ENCODE measurements at places on chromosomes 11 and 22.
A peak's percentile ranks its signal among the peaks of the same experiment; 100 is the strongest.

DNA sequence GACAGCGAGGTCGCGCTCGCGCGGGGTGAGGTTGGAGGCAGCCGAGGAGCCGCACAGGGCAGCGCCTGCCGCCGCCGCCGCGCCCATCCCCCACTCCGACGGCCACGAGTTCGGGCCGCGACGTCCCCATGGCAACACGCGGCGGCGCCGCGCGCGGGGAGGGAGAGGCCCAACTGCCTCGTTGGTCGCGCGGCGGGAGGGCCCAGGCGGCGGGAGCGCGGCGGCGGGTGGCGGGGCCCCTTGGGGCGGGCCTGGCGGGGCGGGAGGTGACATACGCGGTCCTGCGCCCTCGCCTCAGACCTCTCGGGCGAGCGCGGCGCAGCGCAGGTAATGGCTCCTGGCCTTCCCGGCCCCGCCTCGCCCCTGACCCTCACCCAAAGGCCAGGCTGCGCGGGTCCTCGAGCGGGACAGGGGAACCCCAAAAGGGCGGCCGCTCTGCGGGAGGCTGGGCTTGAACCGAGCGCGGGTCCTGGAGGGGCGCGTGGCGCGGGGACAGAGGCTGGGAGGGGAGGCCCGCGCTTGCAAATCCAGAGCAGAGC is at the start of gene DEUP1:
Gene DEUP1, plus strand, starts transcription at position 297 of the 539 bp plus-strand sequence. CDS start 1,518 bp downstream, outside the sequence.
- no peak for DNase-seq

DNA sequence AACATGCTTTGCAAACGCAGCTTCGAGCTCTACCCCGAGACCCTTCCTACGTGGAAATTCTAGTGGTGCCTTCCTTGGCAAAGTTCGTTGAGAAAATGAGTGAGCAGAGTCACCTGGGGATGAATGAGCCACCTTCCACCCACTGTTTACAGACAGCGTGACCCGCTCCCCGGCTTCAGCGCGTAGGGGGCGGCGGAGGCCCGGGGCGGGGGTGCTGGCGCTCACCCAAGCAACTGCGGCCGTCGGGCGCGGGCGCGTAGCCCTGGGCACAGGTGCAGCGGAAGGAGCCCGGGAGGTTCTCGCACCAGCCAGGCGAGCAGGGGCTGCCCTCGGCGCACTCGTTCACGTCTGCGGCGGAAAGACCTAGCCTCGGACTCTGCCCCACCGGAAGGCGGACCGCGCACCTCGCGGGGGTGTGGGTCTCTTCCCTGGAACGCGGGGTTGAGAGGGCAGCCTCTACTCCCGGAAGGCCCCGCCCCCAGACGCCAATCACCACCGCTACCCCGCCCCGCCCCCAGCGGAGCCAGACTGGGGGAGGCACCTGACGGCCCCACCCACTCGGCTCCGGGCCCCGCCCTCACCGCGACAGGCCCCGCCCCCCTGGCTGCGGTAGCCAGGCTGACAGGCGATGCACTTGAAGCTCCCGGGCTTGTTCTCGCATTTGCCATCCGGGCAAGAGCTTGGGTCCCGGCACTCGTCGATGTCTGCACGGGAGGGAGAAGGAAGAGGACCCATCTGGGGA is 11.8 kb downstream of the LTBP3 start:
- DNase-seq, result peak; percentile 99

- no peak for DNase-seq
Measured at GRCh38 chr11:38315151-38315550, 1717.1 kb upstream of the RAG2 start.

DNA sequence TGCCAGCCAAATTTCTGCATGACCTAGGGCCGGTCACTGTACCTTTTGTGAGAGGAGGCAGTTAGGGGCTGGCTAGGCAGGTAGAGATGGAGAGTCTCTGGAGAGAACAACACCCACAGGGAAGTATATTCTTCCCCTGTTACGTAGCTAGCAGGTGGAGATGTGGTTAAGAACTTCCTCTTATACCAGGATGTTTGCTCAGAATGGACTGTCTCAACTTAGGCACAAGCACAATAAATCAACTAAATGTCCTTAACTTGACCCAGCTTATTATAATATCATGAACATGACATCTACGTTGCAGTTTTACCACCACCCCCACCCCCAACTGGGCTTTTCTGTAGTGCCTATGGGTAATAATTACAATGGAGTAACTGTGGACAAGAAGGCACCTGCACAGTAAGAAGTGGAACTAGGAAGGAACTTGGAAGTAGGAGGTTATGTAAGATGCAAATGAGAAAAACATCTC is 60.7 kb upstream of the MPEG1 start:
- no peak for DNase-seq

DNA sequence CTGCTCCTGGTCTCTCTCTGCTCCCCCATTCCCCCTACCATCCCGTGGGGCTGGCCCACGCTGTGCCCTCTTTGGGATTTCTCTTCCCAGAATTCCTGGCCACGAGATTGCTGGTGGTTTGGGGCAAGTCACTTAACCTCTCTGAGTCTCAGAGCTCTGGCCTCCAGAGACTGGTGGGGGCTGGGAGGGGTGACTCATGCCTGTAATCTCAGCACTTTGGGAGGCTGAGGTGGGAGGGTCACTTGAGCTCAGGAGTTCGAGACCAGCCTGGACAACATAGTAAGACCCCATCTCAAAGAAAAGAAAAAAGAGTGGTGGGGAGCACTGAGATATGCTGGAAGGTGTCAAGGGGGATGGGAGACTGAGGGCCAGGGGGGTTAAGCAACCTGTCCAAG is 18.3 kb downstream of the OTUB1 start:
- DNase-seq, result no peak

- DNase-seq, result no peak
Measured at GRCh38 chr11:70432580-70432979, 34.3 kb downstream of the CTTN start.

DNA sequence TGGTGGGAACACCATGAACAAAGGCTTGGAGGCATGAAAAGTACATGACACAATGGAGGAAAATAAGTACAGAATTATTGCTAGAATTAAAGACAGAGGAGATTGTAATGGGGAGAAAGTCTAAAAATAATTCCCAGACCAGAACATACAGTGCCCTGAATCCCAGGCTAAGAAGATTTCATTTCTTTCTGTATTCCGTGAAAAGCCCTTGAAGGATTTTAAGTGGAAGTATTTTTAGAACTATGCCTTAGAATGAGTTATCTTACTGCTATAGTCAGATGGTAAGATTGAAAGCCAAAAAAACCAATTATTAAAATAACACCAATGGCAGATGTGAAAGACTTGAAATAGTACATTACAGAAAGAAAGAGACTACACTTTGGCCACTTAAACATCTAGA is 36.1 kb upstream of the SLC5A12 start:
- DNase-seq, result no peak

- no peak for DNase-seq
Measured at GRCh38 chr22:17780116-17780740, 6.0 kb upstream of the BID start.

- no peak for DNase-seq
Measured at GRCh38 chr11:63557570-63557969, 5.6 kb downstream of the PLAAT2 start.

DNA sequence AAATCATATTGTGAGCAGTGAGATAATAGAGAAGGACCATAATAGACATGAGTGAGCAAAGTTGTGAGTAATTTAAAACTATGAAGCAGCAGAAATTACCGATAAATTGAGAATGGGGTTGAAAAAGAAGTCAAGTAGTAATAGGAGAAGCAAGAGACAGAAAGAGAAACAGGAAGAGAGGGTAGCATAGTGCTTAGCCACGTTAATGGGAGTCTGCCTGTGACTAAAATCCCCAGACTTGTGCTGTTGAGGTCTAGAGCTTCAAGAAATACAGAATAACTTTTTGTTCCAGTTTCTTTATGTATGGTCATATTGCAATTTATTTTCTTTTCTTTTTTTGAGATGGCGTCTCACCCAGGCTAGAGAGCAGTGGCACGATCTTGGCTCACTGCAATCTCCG is 368.7 kb downstream of the METTL15 start:
- no peak for DNase-seq

GRCh38 chr11:134293119-134294113 is 17.2 kb downstream of the GLB1L3 start:
- DNase-seq, result no peak

GRCh38 chr22:38853196-38853651 is 9.4 kb upstream of the NPTXR start:
- no peak for DNase-seq

GRCh38 chr11:21893565-21893867 is 299.4 kb upstream of the ANO5 start:
- DNase-seq, result no peak

GRCh38 chr11:122628810-122629555 is 26.5 kb upstream of the UBASH3B start:
- DNase-seq, result peak; percentile 40

GRCh38 chr11:2510626-2511402 is 66.0 kb downstream of the KCNQ1 start:
- DNase-seq, result no peak

GRCh38 chr22:23237841-23238240 is 57.5 kb downstream of the BCR start:
- no peak for DNase-seq

DNA sequence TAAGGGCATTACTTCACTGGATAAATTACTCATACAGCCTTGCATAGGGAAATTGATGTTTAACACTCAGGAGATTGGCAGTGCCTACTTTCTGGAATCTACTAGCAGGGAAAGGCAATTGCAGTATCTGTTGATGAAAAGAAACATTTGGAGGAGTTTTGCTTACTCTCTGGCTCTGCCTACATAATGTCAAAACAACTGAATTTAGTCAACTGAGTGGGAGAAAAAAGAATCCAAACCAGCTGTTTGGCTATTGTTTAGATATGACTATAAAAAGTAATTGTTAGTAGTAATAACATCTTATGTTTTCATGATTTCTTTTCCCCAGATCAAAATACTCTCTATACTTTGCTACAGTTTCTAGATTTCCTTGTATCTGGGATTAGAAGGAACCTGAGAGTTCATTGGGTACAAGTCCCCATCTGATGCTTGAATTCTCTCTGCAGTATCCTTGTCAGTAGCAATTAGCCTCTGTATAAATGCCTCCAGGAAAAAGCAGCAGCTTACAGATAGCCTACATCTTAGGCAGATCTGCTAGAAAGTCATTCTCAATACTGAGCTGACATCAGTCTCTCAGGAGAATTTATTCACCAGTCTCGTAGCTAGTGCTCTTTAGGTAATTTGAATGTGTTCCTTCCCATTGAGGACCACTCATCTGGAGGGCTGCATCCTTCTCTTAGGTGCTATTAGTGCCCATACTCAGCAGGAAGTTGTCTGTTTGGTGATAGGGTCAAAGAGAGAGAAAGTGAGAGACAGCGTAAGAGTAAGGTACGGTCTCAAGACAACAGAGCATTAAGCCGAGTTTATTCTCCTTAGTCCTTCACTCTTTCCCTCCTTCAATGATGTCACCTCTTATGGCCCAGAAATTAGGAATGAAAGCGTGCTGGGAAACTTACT is 185.9 kb upstream of the CCDC90B start:
- DNase-seq, result no peak

DNA sequence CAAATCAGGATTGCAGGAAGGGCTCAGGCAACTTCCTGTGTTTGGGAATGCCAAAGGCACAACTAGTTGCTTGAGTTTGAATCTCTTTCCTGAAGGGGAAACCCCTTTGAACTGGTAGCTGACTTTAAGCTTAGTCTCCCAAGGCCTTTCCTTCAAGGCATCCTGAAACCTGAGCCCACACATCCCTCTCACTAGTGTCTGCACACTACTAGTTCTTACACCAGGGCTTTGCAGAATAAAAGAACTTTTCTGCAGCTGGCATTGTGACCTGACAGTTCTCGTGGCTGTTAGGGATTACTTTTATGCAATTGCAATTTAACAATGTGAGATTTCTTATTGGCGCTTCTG is 95.4 kb downstream of the EXT2 start:
- no peak for DNase-seq

GRCh38 chr11:868394-868793 is 25.7 kb downstream of the TSPAN4 start:
- no peak for DNase-seq

DNA sequence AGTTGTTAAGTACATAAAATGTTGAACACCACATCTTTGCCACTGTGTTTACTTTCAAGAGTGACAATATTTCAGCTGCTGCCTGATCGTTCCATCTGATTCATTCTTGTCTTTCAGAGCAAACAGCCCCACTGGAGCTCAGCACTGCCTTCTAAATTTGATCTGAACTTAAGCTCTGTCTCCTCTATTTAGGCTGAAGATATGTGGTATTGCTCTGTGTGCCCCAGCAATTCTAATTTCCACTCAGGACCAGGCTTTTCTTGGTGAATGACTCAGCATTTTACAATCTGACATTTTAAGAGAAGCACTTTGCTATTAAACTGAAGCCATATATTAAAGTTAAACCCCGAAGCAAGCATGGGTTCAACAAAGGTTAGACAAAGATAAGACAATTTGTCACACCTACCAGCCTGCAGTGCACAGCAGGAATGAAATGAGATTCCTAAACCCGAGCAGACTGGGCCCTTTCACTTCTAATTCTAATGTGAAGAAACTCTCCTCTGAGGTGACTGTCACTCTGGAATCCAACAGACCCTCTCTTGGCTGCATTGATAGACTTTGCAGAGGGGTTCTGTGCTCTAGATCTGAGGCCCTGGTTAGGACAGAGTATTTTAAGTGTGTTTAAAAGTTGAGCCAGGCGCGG is 41.7 kb upstream of the PLET1 start:
- DNase-seq, result no peak

DNA sequence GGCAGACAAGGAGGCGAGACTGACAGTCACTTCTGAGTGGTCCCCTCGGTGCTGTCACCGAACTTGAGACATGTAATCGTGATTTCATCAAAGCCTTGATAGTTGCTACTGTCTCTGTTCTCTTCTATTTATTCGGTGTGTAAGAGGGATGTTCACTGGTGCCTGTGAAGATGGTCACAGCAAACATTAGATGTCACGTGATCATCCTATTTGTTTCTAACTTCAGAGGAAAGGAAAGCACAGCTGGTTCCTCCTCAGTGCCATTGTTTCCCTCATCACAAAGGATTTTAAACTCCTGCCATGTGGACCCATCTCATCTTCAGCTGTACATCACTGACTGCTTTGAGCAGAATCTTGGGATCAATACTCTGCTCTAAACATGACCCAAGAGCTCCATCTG is 73.1 kb upstream of the CLMP start:
- DNase-seq, result no peak

DNA sequence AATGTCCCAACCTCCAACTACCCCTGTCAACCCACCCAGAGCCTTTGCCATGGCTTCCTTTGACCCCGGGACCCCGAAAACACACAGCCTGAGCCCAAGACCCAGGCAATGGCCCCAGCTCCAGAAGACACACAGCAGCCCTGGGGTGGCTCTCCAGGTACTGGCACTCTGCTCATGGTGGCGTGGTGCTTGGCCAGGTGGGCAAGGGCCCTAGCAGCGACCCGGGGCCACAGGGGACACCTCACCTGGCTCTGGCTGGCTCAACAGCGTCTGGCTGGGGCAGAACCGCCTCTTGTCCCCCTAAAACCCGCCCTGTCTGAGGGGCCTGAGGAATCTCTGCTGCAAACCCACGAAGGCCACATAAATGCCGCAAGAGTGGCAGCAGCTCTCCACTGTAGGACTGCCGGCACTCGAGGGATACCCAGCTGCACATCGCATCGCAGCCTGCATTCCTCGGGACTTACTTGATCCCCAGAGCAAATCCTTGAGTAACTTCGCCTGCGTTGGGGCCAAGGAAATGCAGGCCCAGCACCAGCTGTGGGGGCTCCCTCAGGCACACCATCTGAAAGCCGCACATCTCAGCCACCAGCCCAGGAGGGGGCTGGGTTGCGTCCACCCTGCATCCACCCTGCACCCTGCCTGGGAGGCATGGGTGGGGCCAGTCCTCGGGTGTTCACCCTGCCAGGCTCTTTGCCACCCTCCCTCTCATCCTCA is 23.1 kb upstream of the GNB1L start:
- DNase-seq, result no peak

GRCh38 chr11:17855531-17856290 is 121.1 kb downstream of the KCNC1 start:
- no peak for DNase-seq
